ENCODE measurements at places on chromosomes 2 and 18. TPM values are rescaled to one million over a fixed set of nuclear protein-coding genes. Genes with fewer than 3 reads are reported as not detected.

SLC40A1 gene
- total RNA-seq: 3.0 TPM

GRCh38 chr2:235551965-235552364 lies 58.1 kb downstream of the AGAP1 start:
- DNase-seq: no peak
- no peaks in the 10 kb centered on the region for H3K4me1 ChIP-seq
- no peak overlapping the region for H3K27ac ChIP-seq
- no peaks in the 10 kb centered on the region for H3K36me3 ChIP-seq

GRCh38 chr2:213733893-213734292 lies 449.6 kb downstream of the SPAG16 start:
- no peak overlapping the region for H3K27ac ChIP-seq
- DNase-seq: no peak
- no peaks in the 10 kb centered on the region for H3K36me3 ChIP-seq
- H3K4me3 ChIP-seq: no peak overlapping the region
- H3K27me3 ChIP-seq: no peaks in the 10 kb centered on the region

RSAD2 gene
- 9.2 TPM for total RNA-seq

RAD51AP2 gene
- total RNA-seq: not detected

DNA sequence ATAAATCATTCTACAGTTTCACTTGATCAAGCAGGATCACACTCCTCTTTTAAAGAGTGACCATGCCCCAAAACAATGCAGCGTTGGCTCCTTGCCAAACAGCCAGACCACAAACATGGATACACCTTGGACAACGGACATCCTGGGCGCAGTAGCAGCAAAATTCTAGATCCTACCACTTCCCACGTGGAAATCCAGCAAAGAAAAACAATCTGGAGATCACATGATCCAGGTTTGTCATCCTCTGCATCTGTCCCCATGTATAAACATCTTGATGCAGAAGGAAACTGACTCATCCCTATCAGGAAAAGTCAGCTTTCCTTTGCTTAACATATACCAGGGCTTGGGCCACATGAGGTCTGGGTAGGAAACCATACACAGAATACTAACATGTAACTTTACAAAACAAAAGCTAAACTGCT lies 53.1 kb downstream of the ZNF521 start:
- H3K4me3 ChIP-seq: no peak overlapping the region
- H3K4me1 ChIP-seq: no peaks in the 10 kb centered on the region
- DNase-seq: no peak

DNA sequence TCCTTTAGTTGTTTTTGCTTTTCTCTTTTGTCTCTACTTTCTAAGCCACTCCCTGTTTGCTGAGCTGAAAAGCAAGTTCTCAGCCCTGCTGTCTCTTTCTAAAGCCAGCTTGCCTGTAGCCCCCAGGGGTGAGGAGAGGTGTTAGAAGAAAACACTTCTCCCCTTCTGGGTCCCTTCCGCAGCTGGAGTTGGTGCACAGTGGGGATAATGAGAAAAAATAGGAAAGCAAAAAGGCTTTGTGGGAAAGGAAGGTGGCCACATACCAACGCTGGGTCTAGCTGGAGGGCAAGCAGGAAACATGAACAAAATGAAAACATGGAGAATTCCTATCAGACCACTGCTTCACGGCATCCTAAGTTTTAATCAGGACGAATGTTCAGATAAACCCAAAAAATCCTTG lies 15.5 kb upstream of the SLC20A1 start:
- H3K36me3 ChIP-seq: no peaks in the 10 kb centered on the region
- H3K4me3 ChIP-seq: no peak overlapping the region
- DNase-seq: no peak
- H3K27ac ChIP-seq: peak overlapping the region; percentile 58

Measured in activated naive CD8-positive, alpha-beta T cell treated with anti-CD3 and anti-CD28 coated beads for 36 hours (primary cell).